ENCODE measurements at places on chromosomes 4 and X. TPM values are rescaled to one million over a fixed set of nuclear protein-coding genes. Genes with fewer than 3 reads are reported as not detected.

P2RY4 gene
- total RNA-seq = 0.87 TPM

GLRA2 gene
- 0.08 TPM for total RNA-seq

TNMD gene
- total RNA-seq = 1.8 TPM

RAB39B gene
- 1.00 TPM for total RNA-seq

IRF2 gene
- total RNA-seq = 41.1 TPM

PRDM5 gene
- total RNA-seq = 16.8 TPM

CDX4 gene
- total RNA-seq = not detected

DNA sequence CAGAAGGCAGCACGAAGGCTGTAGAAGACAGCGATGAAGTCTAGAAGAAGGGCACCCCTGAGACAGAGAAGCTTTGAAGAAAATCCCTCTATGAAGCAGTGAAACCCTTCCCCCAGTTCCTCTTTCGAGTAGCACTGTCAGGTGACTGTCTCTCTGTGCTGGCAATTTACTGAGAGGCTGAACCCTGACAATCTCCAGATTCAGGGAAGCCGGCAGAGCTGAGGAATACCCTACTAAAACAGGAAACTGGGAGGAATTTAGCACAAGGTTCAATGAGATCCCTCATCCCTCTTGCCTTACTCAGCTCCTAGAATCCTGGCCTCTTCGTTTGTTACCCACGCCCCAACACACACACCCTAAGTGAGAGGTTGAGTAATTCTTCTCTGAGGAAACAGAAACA is 239.7 kb upstream of the NOCT start:
- no peaks in the 10 kb centered on the region for H3K36me3 ChIP-seq
- H3K27me3 ChIP-seq = no peaks in the 10 kb centered on the region
- H3K27ac ChIP-seq = peak overlapping the region; percentile 63
- peaks cover 15% of the 10 kb centered on the region for H3K4me1 ChIP-seq
- H3K4me3 ChIP-seq = no peak overlapping the region

DNA sequence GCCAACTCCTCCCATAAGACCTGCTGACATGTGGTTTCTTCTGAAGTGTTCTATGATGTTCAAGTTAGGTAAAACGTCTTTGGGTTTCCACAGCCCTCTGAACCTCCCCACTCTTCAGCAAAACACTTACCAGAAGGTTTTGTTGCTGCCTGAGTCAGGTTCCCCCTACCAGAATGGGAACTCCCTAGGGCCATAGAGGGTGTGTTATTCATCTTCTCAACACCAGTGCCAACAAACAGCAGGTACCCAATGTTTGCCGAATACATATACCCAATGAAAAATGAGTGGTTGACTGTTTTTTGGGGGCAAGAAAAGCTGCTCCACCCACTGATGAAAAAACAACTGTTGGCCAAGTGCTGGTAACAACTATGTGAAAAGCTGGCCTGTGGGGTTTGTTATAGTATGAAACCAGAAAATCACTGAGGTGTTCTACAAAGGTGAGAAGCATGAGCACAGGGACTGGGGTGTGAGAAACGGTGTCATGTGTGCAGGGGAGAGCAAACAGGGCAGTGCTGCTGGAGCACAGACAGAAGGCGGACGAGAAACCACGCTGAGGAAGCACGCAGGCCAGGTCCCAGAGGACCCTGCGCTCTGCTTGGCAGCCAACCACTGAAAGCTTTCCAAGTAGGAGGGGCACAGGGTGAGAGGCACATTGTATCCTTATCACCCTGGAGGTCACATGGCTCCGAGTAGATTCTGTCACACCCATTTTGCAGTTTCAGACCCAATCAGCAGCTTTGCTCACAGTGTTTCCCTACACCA is 28.8 kb downstream of the ATP8A1 start:
- H3K4me1 ChIP-seq = peaks cover 4% of the 10 kb centered on the region
- DNase-seq = no peak
- H3K36me3 ChIP-seq = no peaks in the 10 kb centered on the region
- no peak overlapping the region for H3K27ac ChIP-seq
- H3K27me3 ChIP-seq = no peaks in the 10 kb centered on the region

DNA sequence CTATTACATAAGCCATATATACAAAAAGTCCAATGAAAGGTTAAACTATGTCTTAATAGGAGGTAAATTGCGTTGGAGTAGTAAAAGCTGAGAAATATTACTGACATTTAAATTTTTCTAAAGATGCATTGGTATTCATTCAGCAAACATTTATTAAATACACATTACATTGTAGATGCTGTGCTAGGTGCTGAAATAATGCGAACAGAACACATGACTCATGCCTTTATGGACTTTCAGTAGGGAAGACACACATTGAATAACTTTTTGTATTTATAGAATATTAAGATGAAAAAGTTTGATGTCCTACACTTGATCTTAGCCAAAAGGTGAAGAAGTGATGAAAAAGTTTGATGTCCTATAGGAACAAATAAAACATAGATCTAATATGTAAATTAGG is 871.1 kb upstream of the SLIT2 start:
- H3K27me3 ChIP-seq = no peaks in the 10 kb centered on the region
- H3K4me1 ChIP-seq = no peaks in the 10 kb centered on the region
- no peak overlapping the region for H3K27ac ChIP-seq

- H3K36me3 ChIP-seq = no peaks in the 10 kb centered on the region
These were observed 53.9 kb upstream of the EPGN start for GRCh38 chr4:74254386-74254785.

DNA sequence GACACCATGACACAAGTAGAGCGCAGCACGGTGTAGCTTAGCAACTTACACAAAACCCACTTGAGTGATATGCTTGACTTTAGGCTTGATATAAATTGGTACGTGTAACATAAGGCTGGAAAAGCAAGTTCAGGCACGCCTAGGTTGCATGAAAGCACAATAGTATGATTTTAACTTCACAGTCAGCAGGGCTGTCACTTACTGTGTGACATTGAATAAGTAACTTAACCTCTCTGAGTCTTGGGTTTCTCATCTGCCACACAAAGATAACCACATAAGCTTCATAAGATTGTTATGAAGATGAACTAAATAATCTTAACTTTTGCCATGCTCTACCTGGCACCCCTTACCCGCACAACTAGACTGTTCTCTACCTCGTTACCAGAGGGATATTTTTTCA is 9.5 kb downstream of the SRD5A3 start:
- H3K27me3 ChIP-seq = no peaks in the 10 kb centered on the region
- H3K4me3 ChIP-seq = no peak overlapping the region
- no peaks in the 10 kb centered on the region for H3K36me3 ChIP-seq
- peaks cover 10% of the 10 kb centered on the region for H3K4me1 ChIP-seq
- DNase-seq = no peak

DNA sequence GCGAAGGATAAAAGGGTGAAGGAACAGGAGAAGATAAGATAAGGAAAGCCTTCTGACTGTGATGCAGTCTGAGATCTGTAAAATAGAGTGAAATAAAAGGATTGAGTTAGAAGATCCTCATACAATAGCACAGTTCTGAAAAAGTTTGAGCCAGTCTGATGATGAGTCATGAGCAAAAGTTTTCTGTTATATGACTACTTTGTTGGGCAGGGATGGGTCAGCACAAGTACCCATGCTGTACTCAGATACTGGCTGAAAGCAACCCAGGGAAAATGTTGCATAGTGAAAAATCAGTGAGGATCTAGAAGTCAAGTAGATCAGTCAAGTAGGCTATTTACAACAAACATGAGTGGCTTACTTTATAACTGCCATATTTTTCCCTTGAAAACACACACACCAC is 253.5 kb downstream of the PCDH10 start:
- H3K27me3 ChIP-seq = no peaks in the 10 kb centered on the region
- H3K4me1 ChIP-seq = no peaks in the 10 kb centered on the region
- no peaks in the 10 kb centered on the region for H3K36me3 ChIP-seq

DNA sequence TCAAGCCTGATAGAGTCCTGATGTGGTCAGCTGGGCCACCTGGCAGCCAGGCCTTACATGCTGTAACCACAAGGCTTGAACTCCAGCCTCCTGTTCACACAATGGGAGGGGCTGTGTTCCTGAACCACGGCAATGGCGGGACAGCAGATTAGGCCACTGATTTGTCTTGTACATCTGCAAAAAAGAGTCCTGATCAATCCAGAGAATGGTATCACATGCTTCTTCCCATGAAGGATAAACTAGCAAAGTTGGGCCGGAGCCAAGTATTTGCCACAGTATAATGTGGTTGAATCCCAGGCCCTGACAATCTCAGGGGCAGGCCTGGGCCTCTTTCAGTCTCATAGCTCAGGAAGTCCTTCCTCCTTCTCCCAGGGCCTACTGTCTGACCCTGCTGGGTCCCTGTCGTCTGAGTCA is 2182.5 kb upstream of the AGA start:
- H3K4me1 ChIP-seq = no peaks in the 10 kb centered on the region
- H3K36me3 ChIP-seq = no peaks in the 10 kb centered on the region
- H3K4me3 ChIP-seq = no peak overlapping the region
- no peak overlapping the region for H3K27ac ChIP-seq

DNA sequence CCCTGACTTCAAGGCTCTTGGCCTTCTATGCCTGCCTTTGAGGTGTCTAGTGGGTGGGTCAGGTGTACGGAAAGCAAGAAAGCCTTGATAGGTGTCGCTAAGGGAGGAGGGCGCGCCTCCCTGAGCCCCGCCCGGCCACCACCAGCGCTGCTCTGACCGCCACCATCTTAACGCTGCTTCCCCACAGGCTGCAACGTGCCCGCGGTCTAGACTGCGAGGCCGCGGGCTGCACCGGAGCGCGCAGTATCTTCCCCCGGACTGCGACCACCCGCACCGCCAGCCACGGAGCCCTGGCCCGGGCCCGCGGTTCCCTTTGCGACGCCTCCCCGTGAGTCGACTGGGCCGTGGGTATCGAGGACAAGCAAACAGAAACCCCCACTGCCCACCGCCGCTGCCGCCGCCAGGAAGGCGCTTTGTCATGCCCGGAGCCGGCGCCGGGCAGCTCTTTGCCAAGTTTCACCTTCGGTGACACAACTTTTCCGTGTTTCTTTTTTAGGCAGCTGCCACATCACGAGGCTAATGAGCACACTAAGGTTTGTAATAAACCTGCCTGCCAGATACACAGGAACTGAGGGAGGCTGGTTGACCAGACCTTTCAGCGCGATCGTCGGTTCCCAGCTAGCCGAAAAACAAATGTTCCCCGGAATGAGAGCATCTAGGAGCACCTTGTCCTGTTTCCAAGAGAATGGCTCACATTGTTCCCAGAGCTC is 335.8 kb upstream of the F9 start:
- peak overlapping the region; percentile 21 for H3K4me3 ChIP-seq
- peaks cover 14% of the 10 kb centered on the region for H3K27me3 ChIP-seq
- H3K4me1 ChIP-seq = no peaks in the 10 kb centered on the region
- peak; percentile 44 for DNase-seq
- no peaks in the 10 kb centered on the region for H3K36me3 ChIP-seq
- H3K27ac ChIP-seq = peak overlapping the region; percentile 71

GRCh38 chr4:177117256-177117655 is 192.4 kb upstream of the NEIL3 start:
- no peak overlapping the region for H3K4me3 ChIP-seq
- no peak overlapping the region for H3K27ac ChIP-seq
- no peaks in the 10 kb centered on the region for H3K4me1 ChIP-seq
- DNase-seq = no peak
- no peaks in the 10 kb centered on the region for H3K36me3 ChIP-seq

DNA sequence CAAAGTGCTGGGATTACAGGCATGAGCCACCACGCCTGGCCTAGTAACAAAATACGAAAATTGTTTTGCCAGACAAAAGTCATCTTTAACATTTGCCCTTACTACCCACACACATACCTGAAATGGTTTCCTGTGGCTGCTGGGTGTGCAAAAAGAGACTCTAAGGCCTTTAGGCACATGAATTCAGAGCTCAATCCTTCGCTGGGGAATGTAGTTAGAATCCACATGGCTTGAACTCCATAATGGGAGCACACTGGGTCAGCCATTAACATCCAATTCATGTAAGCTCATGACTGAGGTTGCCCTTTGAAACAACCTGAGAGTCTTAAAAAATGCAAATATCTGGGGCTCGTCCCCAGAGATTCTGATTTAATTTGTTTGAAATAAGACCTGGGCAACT is 87.8 kb downstream of the HPGD start:
- DNase-seq = no peak
- H3K4me3 ChIP-seq = no peak overlapping the region
- H3K4me1 ChIP-seq = no peaks in the 10 kb centered on the region

GRCh38 chrX:150012647-150013381 is 74.5 kb upstream of the EOLA2 start:
- no peak for DNase-seq
- no peak overlapping the region for H3K27ac ChIP-seq
- no peaks in the 10 kb centered on the region for H3K4me1 ChIP-seq
- H3K4me3 ChIP-seq = no peak overlapping the region

DNA sequence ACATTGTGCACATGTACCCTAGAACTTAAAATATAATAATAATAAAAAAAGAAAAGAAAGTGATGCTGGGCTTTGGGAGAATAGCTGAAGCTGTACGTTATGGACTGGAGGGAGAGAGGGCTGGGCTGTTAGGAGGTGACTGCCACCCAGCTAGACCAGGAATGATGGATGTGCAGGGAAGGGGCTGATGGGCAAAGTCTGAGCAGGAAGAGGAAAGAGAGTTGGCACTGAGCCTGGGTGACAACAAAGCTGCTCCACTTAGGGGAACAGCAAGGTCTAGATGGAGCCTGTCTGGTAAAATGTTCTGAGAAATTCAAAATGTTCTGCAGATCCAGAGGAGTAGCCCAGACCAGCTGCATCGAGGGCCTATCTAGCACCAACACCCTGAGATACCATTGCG is 32.3 kb downstream of the MED28 start:
- H3K36me3 ChIP-seq = no peaks in the 10 kb centered on the region
- H3K4me1 ChIP-seq = no peaks in the 10 kb centered on the region

DNA sequence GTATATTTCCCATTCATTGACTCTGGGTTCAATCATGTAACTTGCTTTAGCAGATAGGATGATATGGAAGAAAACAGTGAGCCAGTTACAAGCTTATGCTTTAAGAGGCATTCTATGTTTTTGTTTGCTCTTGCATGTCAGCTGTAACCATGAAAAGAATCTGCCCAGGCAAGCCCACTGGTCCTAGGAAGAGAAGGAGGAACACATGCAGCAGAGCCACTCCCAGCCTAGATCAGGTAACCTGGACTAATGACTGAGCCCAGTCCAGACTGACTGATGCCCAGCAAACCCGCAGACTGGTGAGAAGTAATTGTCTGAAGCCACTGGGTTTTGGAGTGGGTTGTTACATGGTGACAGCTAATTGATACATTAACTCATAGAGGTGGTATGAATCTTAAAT is 167.9 kb downstream of the COL4A6 start:
- H3K27ac ChIP-seq = peak overlapping the region; percentile 63
- no peak overlapping the region for H3K4me3 ChIP-seq

DNA sequence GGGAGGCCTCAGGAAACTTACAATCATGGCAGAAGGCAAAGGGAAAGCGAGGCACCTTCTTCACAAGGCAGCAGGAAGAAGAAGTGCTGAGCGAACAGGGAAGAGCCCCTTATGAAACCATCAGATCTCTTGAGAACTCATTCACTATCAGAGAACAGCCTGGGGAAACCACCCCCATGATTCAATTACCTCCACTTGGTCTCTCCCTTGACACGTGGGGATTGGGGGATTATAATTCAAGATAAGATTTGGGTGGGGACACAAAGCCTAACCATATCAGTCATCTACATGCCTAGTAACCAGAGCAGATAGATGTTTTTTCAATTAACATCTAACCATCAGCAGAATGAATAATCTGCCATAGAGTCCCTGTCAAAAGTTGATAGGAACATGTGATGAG is 30.4 kb downstream of the FAM13A start:
- peaks cover 8% of the 10 kb centered on the region for H3K4me1 ChIP-seq
- H3K27me3 ChIP-seq = no peaks in the 10 kb centered on the region
- no peak overlapping the region for H3K27ac ChIP-seq
- H3K4me3 ChIP-seq = no peak overlapping the region
